Suppressor macrophage (primary cell): ENCODE measurements at places on chromosomes 5 and 9.

- DNase-seq: no peak
Observed at GRCh38 chr5:170619869-170620268, 116.0 kb downstream of the KCNIP1 start.

DNA sequence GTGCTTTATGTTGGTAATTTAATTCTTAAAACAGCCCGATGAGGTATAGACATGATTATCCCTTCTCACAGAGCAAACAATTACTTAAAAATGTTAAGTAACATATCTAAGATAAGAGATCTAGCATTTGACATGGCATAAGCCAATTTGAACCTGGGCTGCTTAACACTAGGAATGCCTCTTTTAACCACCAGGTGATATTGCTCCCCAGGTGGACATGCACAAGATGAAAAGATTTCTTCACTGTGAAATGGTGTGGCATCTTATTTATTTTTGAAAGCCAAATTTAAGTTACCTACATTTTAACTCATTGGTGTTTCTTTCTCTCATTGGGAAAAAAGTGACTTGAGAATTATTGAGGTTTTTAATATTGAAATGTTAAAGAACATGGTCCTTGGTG lies 15.8 kb upstream of the LRRC70 start:
- no peak for DNase-seq

- DNase-seq: no peak
Observed at GRCh38 chr9:132163876-132164603, 2.2 kb downstream of the NTNG2 start.

GRCh38 chr9:98328770-98329169 lies 73.3 kb upstream of the TBC1D2 start:
- DNase-seq: no peak

DNA sequence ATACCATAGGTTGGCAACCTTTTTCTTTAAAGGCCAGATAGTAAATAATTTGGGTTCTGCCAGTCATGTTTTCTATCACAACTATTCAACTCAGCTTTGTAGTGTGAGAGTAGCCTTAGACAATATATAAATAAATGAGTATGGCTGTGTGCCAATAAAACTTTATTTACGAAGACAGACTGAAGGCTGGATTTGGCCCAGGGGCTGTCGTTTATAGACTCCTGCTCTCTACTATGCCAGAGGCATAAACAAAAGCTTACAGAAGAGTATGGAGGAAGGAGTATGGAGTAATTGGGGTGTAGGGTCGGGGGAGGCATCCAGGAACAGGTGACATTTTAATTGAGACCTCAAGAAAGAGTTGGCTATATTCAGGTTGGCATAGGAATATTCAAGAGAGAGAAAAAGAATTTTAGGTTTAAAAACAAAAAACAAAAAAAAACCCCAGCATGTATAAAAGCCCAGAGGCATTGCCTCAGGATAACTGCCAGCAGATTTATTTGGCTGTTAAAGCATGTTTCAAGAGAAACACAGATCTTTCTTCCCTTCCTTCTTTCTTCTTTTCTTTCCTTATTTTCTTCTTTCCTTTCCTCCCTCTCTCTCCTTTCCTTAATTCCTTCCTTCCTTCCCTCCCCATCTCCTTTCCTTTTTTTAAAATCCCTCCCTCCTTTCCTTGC lies 39.9 kb downstream of the SLIT3 start:
- DNase-seq: no peak

GRCh38 chr9:35579130-35579529 lies 25.9 kb upstream of the TESK1 start:
- DNase-seq: peak; percentile 62

- no peak for DNase-seq
Observed at GRCh38 chr9:127841087-127841835, 13.2 kb downstream of the ENG start.

DNA sequence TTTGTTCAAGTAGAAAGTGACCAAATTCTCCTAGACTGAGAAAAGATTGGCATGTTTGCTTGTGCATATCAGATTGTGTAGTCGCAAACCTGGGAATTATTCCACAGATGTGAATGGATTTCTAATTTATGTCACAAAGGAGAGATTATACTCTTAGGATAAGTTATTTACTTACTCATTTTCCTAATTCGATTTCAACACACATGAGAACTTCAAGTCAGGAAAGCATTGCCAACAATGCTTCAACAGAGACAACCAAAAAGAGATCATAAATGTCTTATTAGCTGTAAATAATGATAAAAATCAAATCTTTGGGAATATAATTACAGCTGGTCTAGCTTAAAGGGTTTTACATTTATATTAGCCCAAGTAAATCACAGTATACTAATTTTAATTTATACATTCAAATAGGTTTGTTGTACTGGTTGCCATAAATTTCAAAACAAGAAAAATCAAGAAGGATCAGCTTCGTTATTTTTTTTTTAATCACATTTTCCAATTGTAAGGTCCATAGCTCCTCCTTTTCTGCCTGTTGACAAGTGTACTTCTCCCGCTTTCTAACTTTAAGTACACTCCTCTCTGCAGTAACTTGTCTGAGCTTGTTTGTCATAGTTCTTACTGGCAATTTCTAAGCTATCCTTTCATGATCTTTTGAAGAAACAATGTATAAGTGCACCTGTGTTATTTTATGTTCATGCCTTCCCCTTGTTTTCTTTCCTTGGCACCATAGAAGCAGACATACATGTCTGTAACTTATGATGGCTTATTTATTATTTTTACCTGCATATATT lies 246.6 kb downstream of the DEPDC1B start:
- no peak for DNase-seq
